ENCODE measurements at places on chromosomes 13 and 19.

DNA sequence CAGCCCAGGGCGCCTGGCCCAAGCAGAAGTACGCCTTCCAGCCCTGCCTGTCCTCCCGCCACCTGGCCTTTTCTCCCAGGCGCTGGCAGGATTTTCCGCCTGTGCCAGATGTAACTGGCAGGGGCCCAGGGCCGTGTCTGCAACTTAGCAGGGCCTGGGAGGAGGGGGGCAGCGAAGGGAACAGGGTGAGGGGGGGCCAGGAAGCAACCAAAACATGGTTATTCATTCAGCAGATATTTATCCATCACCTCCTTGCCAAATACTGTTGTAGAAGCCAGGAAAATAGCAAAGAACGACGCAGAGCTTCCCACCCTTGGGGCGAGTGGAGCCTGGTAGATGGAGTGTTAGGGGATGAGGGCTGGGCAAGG, 5.6 kb downstream of the TLE6 start:
- H3K27me3 ChIP-seq: no peaks in the 10 kb centered on the region
- H3K4me1 ChIP-seq: peaks cover 5% of the 10 kb centered on the region
- H3K4me3 ChIP-seq: peak overlapping the region; percentile 63
- no peaks in the 10 kb centered on the region for H3K36me3 ChIP-seq
- no peak overlapping the region for H3K27ac ChIP-seq

GRCh38 chr13:106700439-106700838, 132.5 kb upstream of the ARGLU1 start:
- no peaks in the 10 kb centered on the region for H3K27me3 ChIP-seq
- no peak for DNase-seq
- H3K4me1 ChIP-seq: no peaks in the 10 kb centered on the region
- no peaks in the 10 kb centered on the region for H3K36me3 ChIP-seq
- H3K4me3 ChIP-seq: no peak overlapping the region

DNA sequence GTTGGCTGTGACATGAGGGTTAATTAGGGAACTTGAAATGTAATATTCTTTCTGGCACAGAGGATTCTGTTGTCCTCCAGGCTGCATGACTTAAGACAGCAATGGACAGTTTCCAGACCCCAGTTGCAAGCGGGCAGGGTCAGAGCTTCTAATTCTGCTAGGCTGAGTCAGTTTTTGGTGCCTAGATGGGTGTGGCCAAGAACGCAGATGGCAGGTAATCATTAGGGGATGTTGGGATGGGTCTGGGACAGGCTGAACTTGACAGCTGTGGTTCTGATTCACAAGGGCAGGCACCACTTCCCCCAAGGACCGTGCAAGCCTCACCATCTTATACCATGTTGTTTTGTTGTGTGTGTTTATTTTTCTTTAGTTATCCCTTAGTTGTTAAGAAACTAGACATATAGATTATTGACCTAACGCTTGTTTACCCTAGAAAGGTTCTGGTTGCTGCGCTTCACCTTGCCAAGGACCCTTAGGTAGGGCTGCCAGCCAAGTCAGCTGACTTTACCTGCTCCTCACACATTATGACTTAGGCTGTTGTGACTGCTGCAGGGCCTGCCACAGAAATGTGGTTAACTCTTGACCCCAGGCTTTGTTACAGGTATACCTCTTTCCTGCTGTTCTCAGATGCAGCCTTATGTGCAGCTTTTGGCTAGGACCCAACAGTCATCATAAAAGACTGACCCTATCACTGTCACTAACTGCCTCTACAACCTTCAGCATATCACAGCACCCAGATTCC, 117.7 kb upstream of the KLF12 start:
- H3K4me1 ChIP-seq: no peaks in the 10 kb centered on the region
- DNase-seq: no peak
- no peak overlapping the region for H3K4me3 ChIP-seq
- no peaks in the 10 kb centered on the region for H3K36me3 ChIP-seq

DNA sequence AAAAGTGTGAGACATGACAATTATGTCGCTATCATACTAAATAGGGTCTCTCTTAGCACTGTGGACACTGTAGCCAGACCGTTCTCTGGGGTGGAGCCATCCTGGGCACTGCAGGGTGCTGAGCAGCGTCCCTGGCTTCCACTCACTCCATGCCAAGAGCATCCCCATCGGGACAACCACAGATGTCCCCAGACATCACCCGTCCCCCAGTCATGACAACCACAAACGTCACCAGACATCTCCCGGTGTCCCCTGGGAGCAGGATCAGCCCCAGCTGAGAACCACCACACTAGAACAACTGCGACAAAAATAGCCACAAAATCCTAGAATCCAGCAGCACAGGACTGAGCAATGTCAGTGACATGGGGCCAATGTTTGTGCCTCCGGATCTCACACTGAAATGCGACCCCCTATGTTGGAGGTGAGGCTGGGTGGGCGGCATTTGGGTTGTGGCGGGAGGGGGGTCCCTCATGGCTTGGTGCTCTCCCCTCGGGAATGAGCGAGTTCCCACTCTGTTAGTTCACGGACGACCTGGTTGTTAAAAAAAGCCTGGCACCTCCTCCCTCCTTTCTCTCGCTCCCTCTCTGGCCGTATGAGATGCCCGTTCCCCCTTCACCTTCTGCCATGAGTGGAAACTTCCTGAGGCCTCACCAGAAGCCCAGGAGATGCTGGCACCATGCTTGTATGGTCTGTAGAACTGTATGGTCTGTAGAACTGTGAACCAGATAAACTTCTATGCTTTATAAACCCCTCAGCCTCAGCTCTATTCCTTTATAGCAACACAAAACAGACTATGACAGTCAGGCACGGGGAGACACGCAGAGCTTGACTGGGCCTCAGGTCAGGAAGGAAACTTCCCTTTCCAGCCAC, 93.9 kb downstream of the GADD45B start:
- no peak overlapping the region for H3K4me3 ChIP-seq
- H3K27me3 ChIP-seq: no peaks in the 10 kb centered on the region
- H3K36me3 ChIP-seq: no peaks in the 10 kb centered on the region
- H3K27ac ChIP-seq: no peak overlapping the region
- H3K4me1 ChIP-seq: no peaks in the 10 kb centered on the region

DNA sequence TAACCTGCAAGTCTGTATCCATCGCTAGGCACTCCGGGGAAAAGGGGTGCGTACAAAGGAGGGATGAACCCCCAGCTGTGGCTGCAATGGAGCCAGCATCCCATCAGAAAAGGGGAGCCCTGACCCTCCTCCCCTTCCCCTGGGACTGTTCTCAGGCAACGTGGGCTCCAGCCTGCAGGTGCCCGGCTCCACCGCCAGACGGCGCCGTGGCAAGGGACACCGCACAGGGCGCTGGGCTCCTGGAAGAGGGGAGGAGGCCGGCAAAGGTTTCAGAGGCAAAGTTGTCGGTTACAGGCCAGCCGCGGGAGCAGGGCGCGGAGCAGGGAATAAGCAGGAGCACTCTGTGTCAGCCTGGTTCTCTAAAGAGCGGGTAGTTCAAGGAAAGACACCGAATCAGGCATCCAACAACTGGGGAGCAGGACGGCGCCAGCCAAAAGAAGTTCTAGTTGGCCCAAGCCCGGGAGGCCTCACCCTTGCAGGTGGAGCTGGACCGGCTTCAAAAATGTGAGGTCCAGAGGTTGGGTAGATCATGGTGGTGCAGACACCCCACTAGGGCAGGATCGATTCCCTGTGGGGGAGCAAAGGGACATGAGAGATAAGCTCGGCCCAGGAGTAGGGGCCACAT, 53.0 kb upstream of the ATP12A start:
- no peak overlapping the region for H3K4me3 ChIP-seq
- peaks cover 4% of the 10 kb centered on the region for H3K4me1 ChIP-seq
- H3K27me3 ChIP-seq: no peaks in the 10 kb centered on the region

- no peaks in the 10 kb centered on the region for H3K4me1 ChIP-seq
- H3K36me3 ChIP-seq: peaks cover 23% of the 10 kb centered on the region
- no peak for DNase-seq
- no peak overlapping the region for H3K4me3 ChIP-seq
- no peaks in the 10 kb centered on the region for H3K27me3 ChIP-seq
- H3K27ac ChIP-seq: no peak overlapping the region
Measured at GRCh38 chr13:109773276-109773675, 13.1 kb downstream of the IRS2 start.

GRCh38 chr13:111425326-111425725, 104.9 kb downstream of the TEX29 start:
- H3K4me1 ChIP-seq: no peaks in the 10 kb centered on the region
- no peak overlapping the region for H3K4me3 ChIP-seq
- no peak for DNase-seq
- H3K36me3 ChIP-seq: no peaks in the 10 kb centered on the region
- no peaks in the 10 kb centered on the region for H3K27me3 ChIP-seq
- H3K27ac ChIP-seq: no peak overlapping the region

DNA sequence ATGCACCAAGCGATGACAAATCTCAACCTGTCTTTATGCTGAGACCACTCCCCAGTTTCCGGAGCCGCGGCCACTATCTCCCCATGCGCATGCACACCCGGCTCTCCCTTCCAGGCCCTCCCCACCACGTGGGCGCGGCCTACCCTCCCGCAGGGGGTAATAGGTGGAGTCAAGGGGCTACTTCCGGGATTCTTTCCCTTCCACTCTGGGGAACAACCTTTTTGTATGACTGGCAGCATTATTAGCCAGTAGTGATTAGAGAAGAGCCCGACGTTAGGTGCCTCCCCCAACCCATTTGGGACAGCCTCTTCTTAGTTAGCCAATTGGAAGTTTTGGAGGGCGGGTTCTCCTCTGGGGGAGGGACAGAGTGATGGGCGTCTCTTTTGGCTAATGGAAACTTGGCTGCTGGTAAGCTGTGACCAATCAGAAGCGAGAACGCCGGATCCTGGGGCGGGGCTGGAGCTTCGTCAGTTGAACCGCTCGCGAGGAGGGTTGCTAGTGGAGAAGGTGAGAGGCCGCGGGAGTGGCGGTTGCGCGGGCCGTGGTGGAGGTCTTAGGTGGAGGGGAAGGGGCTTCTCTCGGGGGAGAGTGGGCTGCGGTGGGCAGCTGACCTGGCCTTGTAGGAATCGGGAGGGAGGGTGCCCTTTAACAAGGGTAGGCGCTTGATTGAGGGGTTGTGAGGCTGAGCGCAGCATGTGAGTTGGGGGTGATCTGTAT, at the start of gene CCDC61:
CCDC61 (plus strand) TSS at position 470 of the 717 bp plus-strand sequence. CDS start 7,552 bp downstream, outside the sequence.
- H3K36me3 ChIP-seq: peaks cover 6% of the 10 kb centered on the region
- peak; percentile 98 for DNase-seq
- no peaks in the 10 kb centered on the region for H3K4me1 ChIP-seq
- no peak within 1 kb of the TSS for H3K27ac ChIP-seq
- no peak within 1 kb of the TSS for H3K4me3 ChIP-seq

- 0 out of 2 replicates have a peak, but pooled peaks cover 2% of the 10 kb centered on the region for H3K4me1 ChIP-seq
- no peaks in the 10 kb centered on the region for H3K27me3 ChIP-seq
- no peak overlapping the region for H3K27ac ChIP-seq
Measured at GRCh38 chr13:33438918-33439317, 153.4 kb upstream of the STARD13 start.

DNA sequence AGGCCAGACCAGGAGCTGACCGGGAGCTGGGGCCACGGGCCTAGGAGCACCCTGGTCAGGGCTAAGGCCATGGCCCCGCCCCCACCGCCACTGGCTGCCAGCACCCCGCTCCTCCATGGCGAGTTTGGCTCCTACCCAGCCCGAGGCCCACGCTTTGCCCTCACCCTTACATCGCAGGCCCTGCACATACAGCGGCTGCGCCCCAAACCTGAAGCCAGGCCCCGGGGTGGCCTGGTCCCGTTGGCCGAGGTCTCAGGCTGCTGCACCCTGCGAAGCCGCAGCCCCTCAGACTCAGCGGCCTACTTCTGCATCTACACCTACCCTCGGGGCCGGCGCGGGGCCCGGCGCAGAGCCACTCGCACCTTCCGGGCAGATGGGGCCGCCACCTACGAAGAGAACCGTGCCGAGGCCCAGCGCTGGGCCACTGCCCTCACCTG, 6.6 kb downstream of the SPHK2 start:
- H3K4me3 ChIP-seq: peak overlapping the region; percentile 86
- no peak overlapping the region for H3K27ac ChIP-seq
- no peaks in the 10 kb centered on the region for H3K27me3 ChIP-seq
- peaks cover 3% of the 10 kb centered on the region for H3K4me1 ChIP-seq

- H3K4me1 ChIP-seq: no peaks in the 10 kb centered on the region
- H3K27me3 ChIP-seq: no peaks in the 10 kb centered on the region
- no peak overlapping the region for H3K27ac ChIP-seq
- no peak for DNase-seq
- H3K4me3 ChIP-seq: no peak overlapping the region
- H3K36me3 ChIP-seq: no peaks in the 10 kb centered on the region
Measured at GRCh38 chr13:27188239-27188638, 16.6 kb upstream of the USP12 start.

DNA sequence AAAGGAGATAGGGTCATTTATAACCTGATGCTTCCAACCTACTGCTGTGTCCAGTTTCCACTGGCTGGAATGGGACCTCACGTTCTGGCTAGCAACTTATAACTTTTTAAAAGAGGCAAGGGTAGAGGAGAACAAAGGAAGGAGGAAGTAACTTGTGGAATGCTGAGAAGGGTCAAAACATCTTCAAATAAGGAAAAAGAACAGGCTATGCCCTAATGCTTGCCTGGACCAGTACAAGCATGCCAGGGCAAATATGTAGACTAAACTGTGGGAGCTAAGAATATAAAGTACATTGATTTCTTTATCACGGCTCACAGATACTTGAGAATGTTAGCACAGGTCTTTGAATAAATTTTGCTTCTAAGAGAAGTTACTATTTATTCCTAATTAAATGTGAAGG, 1.5 kb upstream of the ZNF561 start:
- no peak for DNase-seq
- H3K27ac ChIP-seq: no peak overlapping the region
- no peaks in the 10 kb centered on the region for H3K27me3 ChIP-seq
- peaks cover 25% of the 10 kb centered on the region for H3K36me3 ChIP-seq
- H3K4me3 ChIP-seq: peak overlapping the region; percentile 52

GRCh38 chr13:63636316-63636993, 2220.8 kb upstream of the PCDH20 start:
- no peaks in the 10 kb centered on the region for H3K36me3 ChIP-seq
- no peaks in the 10 kb centered on the region for H3K27me3 ChIP-seq
- H3K27ac ChIP-seq: no peak overlapping the region
- no peak overlapping the region for H3K4me3 ChIP-seq

DNA sequence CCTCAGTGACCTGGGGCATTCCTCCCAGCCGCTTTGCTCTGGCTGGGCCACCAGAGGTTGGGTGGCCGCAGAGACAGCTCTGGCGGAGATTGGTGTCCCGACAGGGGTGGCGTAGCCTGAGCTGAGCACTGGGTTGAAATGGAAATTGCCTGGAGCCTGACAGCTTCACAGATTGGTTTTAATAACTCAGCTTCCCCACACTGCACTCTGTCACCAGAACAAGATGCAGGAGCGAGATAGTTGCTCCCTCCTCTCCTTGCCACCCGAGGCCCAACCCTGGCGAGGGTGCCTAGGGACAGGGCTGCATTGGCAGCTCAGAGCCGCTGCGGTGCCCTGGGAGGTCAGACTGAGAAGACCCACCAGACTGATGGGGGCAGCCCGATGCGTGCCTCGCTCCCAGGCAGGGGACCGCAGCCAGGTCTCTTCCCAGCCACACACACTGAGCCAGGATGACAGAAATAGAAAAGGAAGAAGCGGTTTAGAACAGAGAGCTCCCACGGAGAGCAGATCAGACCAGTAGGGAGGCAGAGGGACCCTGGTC, 84.1 kb downstream of the KDM4B start:
- no peaks in the 10 kb centered on the region for H3K27me3 ChIP-seq
- DNase-seq: no peak
- no peaks in the 10 kb centered on the region for H3K4me1 ChIP-seq

All from H9 (cell line).